Bronchial smooth muscle cell (primary cell): ENCODE measurements at places on chromosomes 1 and 21. TPM values are rescaled to one million over a fixed set of nuclear protein-coding genes. Genes with fewer than 3 reads are reported as not detected.

Gene TNFRSF18
- 0.34 and 0.79 TPM in 2 replicates for total RNA-seq

Gene HSF2BP
- 0.77 and 1.6 TPM in 2 replicates for total RNA-seq

Gene TTLL7
- 12.9 and 14.5 TPM in 2 replicates for total RNA-seq

Gene ZNF697
- total RNA-seq, result 7.6 and 8.2 TPM in 2 replicates

Gene GORAB
- 15.1 and 17.5 TPM in 2 replicates for total RNA-seq
